Foreskin keratinocyte (primary cell): ENCODE measurements at places on chromosomes 3 and 15. TPM values are rescaled to one million over a fixed set of nuclear protein-coding genes. Genes with fewer than 3 reads are reported as not detected.

DNA sequence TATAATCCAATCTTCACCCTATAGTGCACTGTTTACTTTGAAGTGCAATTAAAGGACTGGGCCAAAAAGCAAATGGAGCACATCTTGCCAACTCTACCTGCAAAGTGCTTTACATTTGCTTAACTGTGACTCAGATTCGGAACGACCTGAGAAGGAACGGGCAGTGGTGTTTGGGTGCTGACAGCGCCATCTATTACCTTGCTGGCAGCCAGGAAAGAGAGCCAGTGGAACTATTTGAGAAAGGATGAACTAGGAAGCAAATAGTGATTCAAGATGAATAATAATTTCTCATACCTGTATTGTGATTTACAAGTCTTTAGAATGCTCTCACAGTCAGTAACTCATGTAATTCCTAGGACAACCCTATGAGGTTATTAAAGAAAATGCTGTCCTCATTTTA lies 312.9 kb downstream of the PDCD6IP start:
- no peak for DNase-seq

The ATG7 gene
- 22.6 and 24.7 TPM in 2 replicates for polyA plus RNA-seq

The ST3GAL6 gene
- 0.99 and 1.3 TPM in 2 replicates for polyA plus RNA-seq

DNA sequence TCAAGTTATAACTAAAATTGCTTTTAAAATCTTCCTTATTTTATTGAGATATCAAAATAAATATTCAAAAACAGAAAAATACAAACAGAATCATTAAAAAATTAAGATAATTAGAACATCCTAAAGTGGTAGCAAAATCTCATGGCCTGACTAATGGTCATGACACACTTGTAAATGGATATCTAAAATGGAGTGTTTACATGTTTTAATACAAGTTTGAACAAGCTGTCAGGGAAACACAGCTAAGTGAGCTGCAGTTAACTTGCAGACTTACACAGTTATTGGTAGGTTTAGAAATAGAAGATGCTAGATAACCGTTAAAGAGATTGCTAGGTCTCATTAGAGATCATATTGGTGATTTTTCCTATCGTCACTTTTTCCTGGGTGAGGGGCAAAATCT lies 242.3 kb downstream of the LPP start:
- DNase-seq, result peak; percentile 49

- DNase-seq, result peak; percentile 16
Observed at GRCh38 chr3:148075771-148076716, 621.7 kb upstream of the AGTR1 start.

DNA sequence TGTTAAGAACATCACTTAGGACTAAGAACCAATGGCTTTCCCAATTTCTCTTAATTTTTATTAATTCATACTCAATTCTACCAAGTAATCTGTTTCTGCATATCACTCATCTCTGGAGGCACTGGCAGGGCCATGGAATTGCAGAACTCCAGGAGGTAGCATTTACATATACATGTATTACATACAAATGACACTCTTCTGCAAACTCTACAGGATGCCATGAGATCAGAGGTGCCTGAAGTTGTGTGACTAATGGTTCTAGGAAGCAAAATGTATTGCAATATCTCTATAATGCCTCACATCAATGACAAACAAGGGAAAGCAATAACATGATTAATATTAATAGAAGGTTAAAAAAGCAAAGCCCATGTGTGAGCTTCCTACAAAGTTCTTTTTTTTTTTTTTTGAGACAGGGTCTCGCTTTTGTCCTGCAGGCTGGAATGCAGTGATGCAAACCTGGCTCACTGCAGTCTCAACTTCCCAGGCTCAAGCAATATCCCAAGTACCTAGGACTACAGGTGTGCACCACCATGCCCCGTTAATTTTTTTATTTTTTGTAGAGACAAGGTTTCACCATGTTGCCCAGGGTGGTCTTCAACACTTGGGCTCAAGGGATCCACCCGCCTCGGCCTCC lies 33.0 kb downstream of the DENND6A start:
- peak; percentile 15 for DNase-seq
